ENCODE measurements at places on chromosomes 11 and 22.

DNA sequence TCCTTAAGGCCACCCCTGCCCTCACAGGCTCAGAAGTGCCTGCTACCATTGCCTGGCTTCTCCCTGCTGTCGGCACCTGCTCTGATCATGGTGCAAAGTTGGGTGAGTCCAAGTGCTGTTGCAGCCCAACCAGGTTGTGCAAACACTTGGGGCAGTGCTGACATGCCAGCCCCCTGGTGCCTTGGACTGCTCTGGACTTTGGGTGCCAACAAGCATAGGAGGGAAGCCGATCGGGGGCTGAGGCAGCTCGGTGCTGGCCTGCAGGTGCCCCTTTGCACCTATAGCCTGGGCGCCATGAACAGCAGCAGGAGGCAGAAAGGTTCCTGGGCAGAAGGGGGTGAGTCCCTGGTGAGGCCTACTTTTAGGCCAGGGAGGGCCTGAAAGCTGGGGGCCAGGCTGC, 113.0 kb downstream of the ARHGAP20 start:
- DNase-seq: no peak

GRCh38 chr11:34344768-34345539, 12.9 kb downstream of the ABTB2 start:
- DNase-seq: no peak

DNA sequence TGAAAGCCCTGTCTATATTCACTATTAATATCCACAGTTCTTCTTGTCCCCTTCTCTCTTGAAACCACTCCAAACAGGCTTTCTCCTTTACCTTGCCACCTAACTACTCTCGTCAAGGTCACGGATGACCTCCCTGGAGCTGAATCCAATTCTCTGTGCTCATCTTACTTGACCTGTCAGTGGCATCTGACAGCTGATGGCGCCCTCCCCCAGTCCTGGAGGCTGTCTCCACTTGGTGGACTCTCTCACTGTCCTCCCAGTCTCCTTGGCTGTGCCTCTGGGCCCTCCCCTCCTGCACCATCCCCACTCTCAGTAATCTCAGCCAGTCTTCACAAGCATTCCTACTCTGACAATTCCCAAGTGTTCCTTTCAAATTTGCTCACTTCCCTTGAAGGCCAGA, 8.7 kb downstream of the TNKS1BP1 start:
- DNase-seq: no peak

GRCh38 chr11:70935006-70935768, 317.2 kb downstream of the SHANK2 start:
- no peak for DNase-seq

GRCh38 chr11:131663405-131664200, 293.2 kb downstream of the NTM start:
- no peak for DNase-seq

DNA sequence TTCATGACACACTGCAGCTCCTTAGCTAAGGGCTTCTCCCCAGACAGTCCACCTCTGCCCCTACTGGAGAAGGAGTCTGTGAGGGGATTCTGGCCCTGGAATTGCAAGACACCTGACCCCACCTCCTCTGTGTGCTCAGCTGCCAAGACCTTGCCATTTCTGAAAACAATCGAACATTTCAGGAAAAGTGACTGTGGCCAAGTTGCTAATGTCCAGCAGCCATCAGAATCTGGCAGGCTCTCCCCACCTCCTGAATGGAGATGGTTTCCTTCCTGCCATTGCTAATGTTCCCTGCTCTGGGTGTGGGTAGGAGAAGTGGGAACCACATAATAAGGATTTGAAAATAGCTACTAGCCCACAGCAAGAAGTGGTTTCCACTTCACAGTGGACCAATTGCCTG, 127.2 kb upstream of the ALX4 start:
- DNase-seq: no peak

DNA sequence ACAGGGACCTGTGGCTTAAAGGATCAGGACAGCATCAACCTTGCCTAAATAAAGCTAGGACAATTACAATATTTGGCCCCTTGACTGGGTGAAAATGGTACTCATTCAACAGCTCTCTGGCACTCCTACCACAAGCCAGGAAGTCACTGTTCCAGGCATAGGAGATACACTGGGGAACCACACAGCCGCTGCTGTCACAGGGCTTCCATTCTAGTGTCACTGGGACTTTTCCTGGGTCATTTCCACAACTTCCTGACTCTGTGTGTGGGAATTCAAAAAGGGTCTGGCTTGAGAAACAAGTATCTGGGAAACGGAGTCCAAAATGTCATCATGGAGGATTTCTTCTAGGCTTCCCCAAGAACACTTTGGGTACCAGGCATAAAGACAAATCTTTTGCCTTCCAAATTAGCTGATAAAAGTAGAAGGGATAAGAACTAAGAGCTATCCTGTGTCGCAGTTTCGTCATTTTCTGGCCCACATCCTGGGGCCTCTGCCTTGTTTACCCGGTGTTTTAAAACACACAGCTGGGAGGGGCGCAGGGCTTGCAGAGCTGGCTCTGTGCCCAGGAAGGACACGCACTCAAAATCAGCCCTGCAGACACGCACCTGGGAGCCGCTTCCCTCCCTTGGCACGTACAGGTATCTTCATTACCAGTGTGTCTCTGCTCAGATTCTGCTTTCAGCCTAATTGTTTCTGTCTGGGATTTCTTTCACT, 38.0 kb downstream of the TMEM45B start:
- peak; percentile 94 for DNase-seq

- DNase-seq: no peak
These were observed 4.3 kb upstream of the CCND1 start for GRCh38 chr11:69636512-69637197.

GRCh38 chr11:118634431-118635236, 27.2 kb downstream of the PHLDB1 start:
- peak; percentile 94 for DNase-seq

DNA sequence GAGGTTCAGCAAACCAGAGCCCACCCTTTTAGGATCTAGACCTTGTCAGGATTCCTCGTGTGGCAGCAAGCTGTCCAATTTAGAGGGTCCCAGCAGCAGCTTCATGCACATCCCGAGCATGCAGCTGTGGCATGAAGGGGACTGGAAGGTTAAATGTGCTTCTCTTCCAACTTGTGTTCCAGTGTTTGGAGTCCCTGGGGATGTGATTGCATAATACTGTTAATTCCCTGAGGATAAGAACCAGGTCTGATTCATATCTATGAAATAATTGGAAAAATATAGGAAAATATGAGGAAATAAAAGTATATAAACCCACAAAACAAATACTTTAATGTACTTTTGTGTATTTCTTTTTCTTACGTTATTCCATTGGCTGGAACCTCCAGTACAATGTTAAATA, 130.5 kb downstream of the MORC2 start:
- DNase-seq: no peak

DNA sequence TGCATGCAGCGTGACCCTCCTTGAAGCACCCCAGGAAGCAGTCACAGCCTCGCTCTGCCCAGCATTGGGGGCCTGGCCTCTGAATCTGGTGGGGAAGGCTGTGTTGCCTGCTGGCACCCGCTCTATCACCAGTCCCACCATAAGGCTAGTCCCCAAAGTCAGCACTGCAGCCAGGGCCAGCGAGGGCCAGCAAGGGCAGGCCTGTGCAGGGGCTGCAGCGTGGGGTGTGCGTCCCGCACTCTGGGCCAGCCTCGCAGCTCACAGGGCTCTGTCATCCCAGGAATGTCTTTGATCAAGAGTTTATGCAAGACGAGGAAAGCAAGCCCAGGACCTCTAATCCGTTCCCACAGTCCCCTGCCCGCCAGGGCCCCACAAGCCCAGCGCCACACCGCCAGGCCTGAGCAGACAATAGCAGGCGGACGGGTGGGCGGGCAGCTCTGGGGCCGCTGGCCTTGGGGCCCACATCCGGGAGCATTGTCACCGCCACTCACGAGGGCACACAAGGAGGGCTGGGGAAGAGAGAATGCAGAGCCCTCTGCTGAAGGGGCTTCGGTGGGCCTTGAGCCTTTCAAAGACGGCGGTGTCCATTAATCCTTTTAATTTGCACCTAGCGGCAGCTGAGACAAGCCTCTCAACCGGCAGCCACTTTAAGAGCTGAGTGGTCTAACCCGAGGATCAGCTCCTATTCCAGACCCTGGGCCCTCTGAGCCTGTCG, 17.1 kb downstream of the LTO1 start:
- no peak for DNase-seq

Measured in RPMI8226 (cell line).